ENCODE measurements at places on chromosomes 16 and 17. TPM values are rescaled to one million over a fixed set of nuclear protein-coding genes. Genes with fewer than 3 reads are reported as not detected.

Gene NLRC3
- 28.8 TPM for polyA plus RNA-seq

Gene FAAP100
- polyA plus RNA-seq: 59.3 TPM

Gene WWP2
- 40.7 TPM for polyA plus RNA-seq

Gene CMTM2
- not detected for polyA plus RNA-seq

Gene IRX5
- 0.12 TPM for polyA plus RNA-seq

Gene TP53TG3
- not detected for polyA plus RNA-seq

Gene MT1H
- not detected for polyA plus RNA-seq

Gene GJC1
- not detected for polyA plus RNA-seq

Gene COQ9
- 53.0 TPM for polyA plus RNA-seq

Gene COL1A1
- 8.4 TPM for polyA plus RNA-seq

Gene CCDC43
- 5.9 TPM for polyA plus RNA-seq

Gene PRSS21
- 5.8 TPM for polyA plus RNA-seq

Gene CES1
- 0.20 TPM for polyA plus RNA-seq

Gene RND2
- 0.06 TPM for polyA plus RNA-seq

Gene GCGR
- polyA plus RNA-seq: not detected

Gene CTRB1
- polyA plus RNA-seq: not detected

Gene MAP3K3
- polyA plus RNA-seq: 53.8 TPM

Gene TNFRSF13B
- 37.8 TPM for polyA plus RNA-seq

Gene SPIRE2
- polyA plus RNA-seq: 0.71 TPM

Gene VWA3A
- 0.17 TPM for polyA plus RNA-seq

Gene KRT31
- not detected for polyA plus RNA-seq

Gene KRTAP2-3
- not detected for polyA plus RNA-seq

Gene SLC12A3
- polyA plus RNA-seq: 0.72 TPM

Gene MRPS34
- polyA plus RNA-seq: 55.2 TPM

Gene GPR179
- 0.01 TPM for polyA plus RNA-seq

Gene SMIM22
- not detected for polyA plus RNA-seq

Gene HBA2
- polyA plus RNA-seq: 7.9 TPM

Gene CCR7
- polyA plus RNA-seq: 142 TPM

Gene RGS9
- 0.45 TPM for polyA plus RNA-seq

Gene CSH2
- polyA plus RNA-seq: not detected

Gene ANKFY1
- 23.1 TPM for polyA plus RNA-seq

Gene SLC6A2
- polyA plus RNA-seq: not detected

Gene CCL16
- polyA plus RNA-seq: not detected

Gene TNRC6C
- 3.9 TPM for polyA plus RNA-seq

Gene KRT12
- polyA plus RNA-seq: not detected

Gene ATP2A3
- polyA plus RNA-seq: 697 TPM

Gene SCGB1C2
- polyA plus RNA-seq: not detected

Gene TERB1
- not detected for polyA plus RNA-seq

Gene SP6
- 0.09 TPM for polyA plus RNA-seq

Gene CRAMP1
- 21.0 TPM for polyA plus RNA-seq

Gene MAPK7
- polyA plus RNA-seq: 30.0 TPM

Gene TEKT1
- polyA plus RNA-seq: not detected

Data from B cell (primary cell).